ENCODE measurements at places on chromosomes 3 and 15. TPM values are rescaled to one million over a fixed set of nuclear protein-coding genes. Genes with fewer than 3 reads are reported as not detected.

GRCh38 chr3:30226601-30227151 is 379.7 kb upstream of the TGFBR2 start:
- no peak for DNase-seq

DNA sequence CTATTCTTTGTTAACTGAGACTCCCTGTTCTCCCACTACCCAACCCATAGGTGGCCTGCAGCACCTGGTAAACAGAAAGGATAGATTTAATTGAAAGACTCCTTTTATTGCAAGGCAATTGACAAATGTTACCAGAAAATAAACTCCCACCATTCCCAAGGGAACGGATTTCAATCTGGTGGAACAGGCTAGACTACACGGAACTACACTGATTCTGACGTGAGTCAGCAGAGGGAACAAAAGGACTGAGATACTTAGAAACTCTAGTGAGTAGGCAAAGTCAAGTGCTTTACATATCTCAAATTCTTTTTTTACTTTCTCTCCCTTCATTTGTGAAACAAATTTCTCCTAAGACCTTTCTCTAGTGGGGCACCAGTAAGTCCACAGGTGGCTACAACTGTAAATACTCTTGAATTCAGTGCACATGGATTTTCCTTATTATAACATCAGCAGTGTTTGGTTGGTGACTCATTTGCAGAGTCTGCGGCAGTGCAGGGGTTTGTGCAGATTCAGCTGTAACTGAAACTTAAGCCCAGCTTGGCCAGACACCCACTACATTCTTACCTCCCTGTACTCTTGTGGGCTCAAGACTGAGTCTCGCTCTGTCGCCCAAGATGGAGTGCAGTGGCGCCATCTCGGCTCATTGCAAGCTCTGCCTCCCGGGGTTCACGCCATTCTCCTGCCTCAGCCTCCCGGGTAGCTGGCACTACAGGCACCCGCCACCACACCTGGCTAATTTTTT is 34.3 kb upstream of the PLSCR2 start:
- peak; percentile 99 for DNase-seq

- no peak for DNase-seq
Observed at GRCh38 chr15:66016199-66016598, 146.9 kb downstream of the RAB11A start.

DNA sequence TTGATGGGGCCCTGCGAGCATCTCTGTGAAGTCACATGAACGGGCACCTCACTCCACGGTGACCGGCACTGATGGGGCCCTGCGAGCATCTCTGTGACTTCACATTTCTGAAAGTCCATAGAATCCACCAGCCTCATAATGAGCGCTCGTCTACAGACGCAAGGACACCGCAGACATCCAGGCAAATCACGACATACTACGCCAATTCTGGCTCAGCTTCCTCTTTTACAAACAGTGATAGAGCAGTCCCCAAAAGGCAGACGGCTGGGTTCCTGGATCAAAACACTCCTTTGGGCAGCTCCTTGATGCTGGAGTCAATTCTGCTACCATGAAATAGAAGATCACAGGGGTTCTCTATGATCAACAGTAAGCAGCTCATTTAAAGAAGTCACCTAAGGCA is 125.4 kb downstream of the XXYLT1 start:
- no peak for DNase-seq

DNA sequence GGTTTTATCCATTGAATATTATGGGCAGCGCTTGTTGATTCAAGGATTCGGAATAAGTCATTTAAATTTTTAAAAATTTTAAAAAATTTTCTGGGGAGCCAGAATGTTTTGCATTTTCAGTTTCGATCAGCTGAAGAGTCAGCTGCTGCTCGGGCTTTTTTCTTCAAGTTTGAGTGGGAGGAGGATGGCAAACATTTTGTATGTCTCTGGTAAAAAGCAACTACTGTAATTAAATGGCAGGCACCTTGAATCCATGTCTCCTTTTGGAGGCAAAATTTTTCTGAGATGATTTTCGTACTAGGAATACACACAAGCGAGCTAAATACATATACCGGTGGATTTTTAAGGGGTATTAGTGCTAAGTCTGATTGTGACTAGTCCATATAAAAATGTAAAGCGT is 612 bp downstream of the C3orf38 start:
- peak; percentile 4 for DNase-seq

- DNase-seq = no peak
Observed at GRCh38 chr3:125175295-125176078, 37.1 kb downstream of the SLC12A8 start.

GRCh38 chr3:9400616-9401015 is 3.2 kb downstream of the SETD5 start:
- no peak for DNase-seq

DNA sequence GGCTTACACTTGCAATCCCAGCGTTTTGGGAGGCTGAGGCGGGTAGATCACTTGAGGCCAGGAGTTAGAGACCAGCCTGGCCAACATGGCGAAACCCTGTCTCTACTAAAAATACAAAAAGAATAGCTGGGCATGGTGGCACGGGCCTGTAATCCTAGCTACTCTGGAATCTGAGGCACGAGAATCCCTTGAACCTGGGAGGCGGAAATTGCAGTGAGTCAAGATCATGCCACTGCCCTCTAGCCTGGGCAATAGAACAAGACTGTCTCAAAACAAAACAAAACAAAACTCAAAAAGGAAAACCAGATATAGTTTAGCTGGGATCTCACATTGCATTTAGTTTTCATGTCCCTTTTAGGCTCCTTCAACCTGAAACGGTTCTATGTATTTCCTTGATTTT is 2.9 kb upstream of the USP50 start:
- DNase-seq = no peak

GRCh38 chr15:45314960-45315359 is 62.9 kb downstream of the SLC28A2 start:
- no peak for DNase-seq

DNA sequence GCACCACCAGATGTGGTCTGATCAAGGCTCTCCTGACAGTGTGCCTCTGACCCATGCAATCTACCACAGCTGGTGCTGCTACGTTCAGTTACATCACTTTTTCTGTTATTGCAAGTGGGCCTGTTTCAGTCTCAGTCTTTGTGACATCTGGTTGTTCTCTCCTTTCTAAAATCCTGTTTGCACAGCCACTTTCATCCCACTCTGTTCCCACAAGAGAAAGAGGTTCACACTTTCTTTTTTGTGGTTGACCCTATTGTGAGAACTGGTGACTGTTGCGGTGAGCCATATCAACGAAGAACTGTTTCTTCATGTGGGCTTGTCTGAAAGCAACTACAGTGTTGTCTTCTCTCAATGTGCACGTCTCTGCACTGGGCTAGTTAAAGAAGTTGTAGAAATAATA is 342.8 kb upstream of the ARPP21 start:
- peak; percentile 1 for DNase-seq

DNA sequence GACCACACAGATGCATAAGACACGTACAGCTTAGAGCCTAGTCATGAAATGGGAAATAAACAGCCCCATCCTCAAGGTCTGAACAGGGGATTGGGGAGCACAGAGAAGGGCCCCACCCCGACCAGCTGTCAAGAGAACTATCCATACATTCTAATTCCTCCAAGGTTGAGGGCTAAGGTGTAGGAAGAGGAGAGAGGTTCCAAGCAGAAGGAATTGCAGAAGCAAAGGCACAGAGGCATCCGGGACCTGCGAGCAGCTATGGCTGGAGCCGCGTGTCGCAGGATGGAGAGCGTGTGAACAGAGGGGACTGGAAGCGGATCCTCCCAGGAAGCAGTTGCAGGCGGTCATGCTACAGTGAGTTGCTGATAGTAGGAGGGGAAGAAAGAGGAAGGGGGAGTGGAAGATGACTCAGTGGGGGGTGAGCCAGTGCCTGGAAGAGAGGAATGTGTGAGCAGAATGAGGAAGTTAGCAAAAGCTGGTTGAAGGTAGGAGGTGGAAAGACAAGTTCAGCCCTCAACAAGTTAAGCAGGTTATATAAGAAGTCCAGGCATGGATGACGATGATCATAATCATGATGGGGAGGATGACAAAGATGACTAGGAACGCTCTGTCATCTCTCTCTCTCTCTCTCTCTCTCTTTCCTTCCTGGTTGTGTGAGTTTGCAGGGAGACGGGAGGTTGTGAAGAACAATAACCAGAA is 89.7 kb downstream of the LIPC start:
- DNase-seq = peak; percentile 72

GRCh38 chr3:54897028-54897711 is 30.7 kb downstream of the LRTM1 start:
- DNase-seq = peak; percentile 84

- DNase-seq = no peak
Observed at GRCh38 chr3:24945563-24945962, 450.9 kb upstream of the THRB start.

- DNase-seq = no peak
Observed at GRCh38 chr15:58454950-58455401, 23.2 kb downstream of the LIPC start.

DNA sequence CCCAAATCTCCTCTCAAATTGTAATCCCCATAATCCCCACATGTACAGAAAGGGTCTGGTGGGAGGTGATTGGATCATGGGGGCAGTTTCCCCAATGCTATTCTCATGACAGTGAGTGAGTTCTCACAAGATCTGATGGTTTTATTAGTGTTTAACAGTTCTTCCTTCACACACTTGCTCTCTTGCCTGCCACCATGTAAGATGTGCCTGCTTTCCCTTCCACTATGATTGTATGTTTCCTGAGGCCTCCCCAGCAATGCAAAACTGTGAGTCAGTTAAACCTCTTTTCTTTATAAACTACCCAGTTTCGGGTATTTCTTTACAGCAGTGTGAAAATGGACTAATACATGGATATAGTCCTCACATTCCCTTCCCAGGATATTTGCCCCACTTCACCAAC is 126.7 kb upstream of the SPATA12 start:
- no peak for DNase-seq

GRCh38 chr15:47846128-47846868 is 129.0 kb downstream of the SEMA6D start:
- DNase-seq = no peak

DNA sequence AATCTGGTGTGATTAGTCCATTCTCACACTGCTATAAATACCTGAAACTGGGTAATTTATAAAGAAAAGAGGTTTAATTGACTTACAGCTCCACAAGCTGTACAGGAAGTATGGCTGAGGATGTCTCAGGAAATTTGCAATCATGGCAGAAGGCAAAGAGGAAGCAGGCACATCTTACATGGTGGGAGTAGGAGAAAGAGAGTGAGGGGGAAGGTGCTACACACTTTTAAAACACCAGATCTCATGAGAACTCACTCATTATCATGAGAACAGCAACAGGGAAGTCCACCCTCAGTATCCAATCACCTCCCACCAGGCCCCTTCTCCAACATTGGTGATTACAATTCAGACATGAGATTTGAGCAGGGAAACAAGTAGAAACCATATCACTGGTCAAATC is 24.0 kb upstream of the ACP3 start:
- DNase-seq = no peak

GRCh38 chr15:25250011-25250596 is 188.7 kb downstream of the UBE3A start:
- no peak for DNase-seq

DNA sequence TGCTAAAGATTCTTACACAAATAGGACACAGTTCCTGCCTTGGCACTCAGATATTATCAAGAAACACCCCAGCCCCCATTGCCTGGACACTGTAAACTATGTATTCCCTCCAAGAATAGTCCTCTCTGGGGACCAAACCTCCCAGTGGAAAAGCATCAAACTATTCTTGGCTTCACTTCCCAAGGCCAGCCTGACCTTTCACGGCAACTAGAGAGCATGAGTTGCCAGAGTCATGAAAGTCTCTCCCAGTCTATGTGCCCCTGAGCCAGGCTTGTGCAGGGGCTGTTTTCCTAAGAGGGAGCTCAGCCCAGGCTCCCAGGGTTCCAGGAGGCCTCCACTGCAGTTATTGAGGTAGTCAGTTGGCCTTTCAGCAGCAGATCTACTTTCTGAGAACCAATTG is 251.9 kb upstream of the TGFBR2 start:
- DNase-seq = no peak

DNA sequence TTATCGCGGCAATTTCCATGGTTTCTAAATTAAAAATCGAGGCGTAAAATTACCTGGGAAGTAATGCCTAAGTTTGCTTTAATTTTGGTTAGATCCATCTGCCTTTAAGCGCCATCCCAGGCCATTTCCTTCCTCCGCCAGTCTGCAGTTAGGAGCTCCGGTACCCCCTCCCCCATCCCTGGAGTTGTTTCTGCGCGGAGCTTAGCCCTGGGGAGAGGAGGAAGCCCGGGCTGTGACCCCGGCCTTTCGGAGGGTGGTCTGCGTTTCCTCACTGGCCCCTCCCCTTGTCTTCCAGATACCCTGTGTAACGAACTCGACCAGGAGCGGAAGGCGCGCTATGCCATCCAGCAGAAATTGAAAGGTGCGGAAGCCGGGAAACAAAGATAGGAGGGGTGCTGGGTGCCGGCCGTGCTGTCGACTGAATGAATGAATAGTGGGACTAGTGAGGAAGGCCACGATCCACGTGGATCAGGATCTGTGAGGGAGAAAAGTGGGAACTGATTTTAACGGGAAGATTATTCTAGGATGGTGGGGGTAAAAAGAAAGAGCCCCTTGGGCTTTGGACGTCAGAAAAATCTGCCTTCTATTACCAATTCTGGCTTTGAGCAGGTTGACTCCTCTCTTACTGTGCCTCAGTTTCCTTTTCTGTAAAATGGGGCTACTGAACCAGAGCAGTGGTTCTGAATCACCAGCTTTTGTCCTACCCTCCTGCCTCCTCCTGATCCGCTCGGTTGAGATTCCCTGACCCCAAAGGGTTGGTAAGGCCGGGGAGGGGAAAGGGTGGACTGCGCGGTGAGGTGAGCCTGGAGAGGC is 6.7 kb downstream of the RNU6-1 start:
- no peak for DNase-seq

DNA sequence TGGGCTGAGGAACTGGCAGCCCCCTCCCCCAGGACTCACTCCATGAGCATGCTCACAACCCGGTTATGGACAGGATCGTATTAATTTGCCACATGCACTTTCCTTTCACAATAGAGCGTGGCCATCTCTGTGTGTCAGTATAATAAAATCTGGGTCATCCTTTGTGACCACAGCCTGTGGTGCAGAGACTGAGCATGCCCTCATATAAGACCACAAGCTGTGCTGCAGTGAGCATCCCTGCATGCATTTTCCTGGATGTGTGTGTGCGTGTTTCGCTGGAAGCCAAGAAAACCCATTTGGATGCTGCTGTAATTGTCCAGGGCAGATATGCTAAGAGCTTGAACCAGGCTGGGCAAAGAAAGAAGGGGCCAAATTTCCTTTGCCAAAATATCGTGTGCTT is 39.7 kb downstream of the CYP11A1 start:
- no peak for DNase-seq

- no peak for DNase-seq
Observed at GRCh38 chr3:42752961-42753360, 20.1 kb downstream of the CCDC13 start.

The NR1I2 gene
- total RNA-seq = not detected

The UROC1 gene
- not detected for total RNA-seq

The CHRNA7 gene
- 1.5 TPM for total RNA-seq

The CYP11A1 gene
- 0.43 TPM for total RNA-seq

The A4GNT gene
- total RNA-seq = not detected

The AMOTL2 gene
- 150 TPM for total RNA-seq

The GOLGA6A gene
- 0.31 TPM for total RNA-seq

The PLA2G4F gene
- not detected for total RNA-seq

The PTX3 gene
- total RNA-seq = 3.0 TPM

The IQCF6 gene
- not detected for total RNA-seq

The TM4SF18 gene
- 5.6 TPM for total RNA-seq

The BNC1 gene
- total RNA-seq = 13.7 TPM
